ENCODE measurements at places on chromosomes 6 and 20. TPM values are rescaled to one million over a fixed set of nuclear protein-coding genes. Genes with fewer than 3 reads are reported as not detected.
A peak's percentile ranks its signal among the peaks of the same experiment; 100 is the strongest.

GRCh38 chr20:63178889-63179686 is 36.8 kb downstream of the YTHDF1 start:
- peak; percentile 65 for DNase-seq

- DNase-seq, result no peak
These were observed 27.5 kb downstream of the ORC3 start for GRCh38 chr6:87617405-87617804.

GRCh38 chr6:3045369-3045768 is 22.9 kb upstream of the RIPK1 start:
- DNase-seq, result no peak

- no peak for DNase-seq
These were observed 18.0 kb downstream of the ATP9A start for GRCh38 chr20:51750037-51750769.

DNA sequence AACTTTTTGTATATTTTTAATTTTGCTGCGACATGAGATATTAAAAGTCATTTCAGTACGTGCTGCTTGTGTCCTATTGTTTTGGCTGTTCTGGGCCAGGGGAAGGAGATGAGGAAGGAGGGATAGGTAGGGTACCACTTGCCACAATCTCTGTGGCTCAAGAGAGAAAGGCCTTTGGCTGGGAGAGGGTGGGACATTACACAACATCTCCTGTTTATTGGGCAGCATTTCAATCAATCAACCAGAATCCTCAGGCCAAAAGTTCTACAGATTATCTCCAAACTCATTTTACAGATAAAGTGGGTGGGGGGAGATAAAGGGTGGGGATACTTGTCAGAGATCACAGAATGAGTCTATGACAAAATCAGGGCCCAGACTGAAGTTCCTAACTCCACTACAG is 6.9 kb upstream of the CCM2L start:
- DNase-seq, result no peak

DNA sequence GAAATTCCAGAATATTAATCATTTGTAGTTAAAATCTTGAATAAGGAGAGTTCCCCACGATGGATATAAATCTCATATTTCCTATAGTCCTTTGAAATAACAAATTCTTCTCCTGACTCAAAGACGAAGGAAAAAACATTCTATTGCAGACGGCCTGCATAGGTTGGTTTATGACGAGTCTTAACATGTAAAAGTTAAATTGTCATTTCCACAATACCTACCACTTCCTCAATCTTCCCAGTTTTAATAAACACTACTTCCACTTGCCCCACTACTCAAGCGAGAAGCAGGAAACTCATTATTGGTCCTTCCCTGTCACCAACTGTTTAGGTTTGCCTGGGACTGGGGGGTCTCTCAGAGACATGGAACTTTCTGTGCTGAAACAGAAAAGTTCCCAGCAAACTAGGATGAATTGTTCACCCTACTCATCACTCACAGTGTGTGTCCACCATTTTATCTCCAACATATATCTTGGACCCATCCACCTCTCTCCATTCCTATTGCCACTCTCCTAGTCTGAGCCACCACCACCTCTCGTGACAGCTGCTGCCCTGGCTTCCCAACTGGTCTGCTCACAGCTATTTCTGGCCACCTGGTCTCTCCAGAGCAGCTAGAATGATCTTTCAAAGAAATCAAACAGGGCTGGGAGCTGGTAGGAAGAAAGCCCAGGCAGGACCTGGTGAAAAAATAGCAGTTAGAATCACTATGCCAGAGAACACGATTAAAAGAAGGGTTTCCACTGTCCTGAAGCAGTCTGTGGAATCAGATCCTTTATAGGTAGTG is 15.1 kb upstream of the ZSCAN9 start:
- DNase-seq, result no peak

COL10A1 gene
- total RNA-seq, result not detected

EEF1A2 gene
- total RNA-seq, result 0.92 TPM

MYMX gene
- total RNA-seq, result not detected
